IMR-90 (cell line): ENCODE measurements at places on chromosomes 2 and 18.

DNA sequence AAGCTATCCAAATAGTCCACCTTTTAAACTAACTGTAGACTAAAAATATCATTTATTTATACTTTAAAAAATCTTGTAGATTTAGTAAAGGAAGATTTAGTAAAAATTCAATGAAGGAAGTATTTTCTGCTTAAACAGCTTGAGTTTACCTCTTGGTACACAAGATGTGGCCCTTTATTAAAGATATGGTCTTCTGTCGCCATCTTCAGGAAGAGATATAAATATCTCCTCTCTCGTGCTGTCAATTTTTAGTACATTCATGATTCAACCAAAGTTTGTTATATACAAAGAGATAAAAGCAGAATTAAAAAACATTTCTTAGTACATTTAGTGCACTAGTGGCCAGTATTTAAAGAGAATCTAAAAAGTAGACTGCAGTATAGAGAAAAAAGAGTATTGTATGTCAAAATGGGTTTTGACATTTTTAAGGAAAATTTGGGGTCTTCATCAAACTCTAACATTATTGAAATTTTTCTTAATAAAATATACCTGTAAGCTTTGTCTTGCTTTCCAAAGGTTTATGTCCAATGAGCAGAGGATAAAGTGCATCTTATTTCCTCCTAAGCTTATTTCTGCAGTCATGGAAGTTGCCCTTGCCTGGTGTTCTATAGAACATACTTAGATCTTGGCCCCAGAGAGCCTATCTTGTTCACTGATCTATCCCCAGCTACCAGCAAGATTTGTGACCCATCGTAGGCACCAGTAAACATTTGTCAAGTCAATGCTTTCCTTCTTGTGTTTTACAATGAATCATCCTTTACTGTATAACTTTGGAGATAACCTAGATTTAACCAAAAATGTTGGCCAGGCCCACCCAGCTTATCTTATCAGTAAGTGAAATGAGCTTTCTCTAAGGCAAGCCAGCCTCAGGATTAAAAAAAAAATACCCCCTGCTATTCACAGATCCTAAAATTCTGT, 18.5 kb upstream of the EML6 start:
- H3K4me3 ChIP-seq: no peak overlapping the region
- peak; percentile 77 for DNase-seq
- H3K27me3 ChIP-seq: peaks cover 15% of the 10 kb centered on the region

DNA sequence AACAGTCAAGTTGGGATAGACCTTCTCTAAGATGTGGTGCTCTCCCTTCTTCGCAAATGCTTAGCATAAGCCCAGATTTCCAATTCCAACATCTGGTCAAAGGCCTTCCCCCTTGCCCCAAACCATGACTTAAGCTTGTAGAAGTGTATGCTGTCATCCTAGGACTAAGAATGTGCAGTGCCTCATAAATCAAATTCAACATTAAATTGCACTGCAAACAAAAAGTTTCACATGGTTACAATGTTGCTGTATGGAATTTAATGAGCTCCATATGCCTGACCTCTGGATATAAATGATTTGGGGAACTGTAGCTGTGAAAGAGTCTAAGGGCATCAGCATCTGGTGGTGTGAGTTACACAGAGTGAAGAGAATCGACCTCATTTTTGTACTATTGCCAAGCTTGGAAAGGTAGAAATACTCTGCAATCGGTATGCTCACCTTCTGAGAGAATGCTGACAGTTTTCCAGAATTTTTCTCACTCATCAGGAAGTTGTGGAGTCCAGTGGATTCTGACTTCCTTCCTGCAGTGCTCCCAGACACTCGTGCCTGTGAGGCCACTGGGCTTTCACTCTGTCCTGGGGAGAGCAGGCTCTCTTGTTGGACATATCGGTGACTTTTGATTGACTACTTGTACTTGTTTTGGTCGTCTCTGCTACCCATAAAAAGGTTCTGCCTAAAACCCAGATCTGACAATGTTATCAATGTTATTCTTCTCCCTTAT, 40.6 kb downstream of the FASTKD2 start:
- no peak overlapping the region for H3K27ac ChIP-seq
- H3K36me3 ChIP-seq: no peaks in the 10 kb centered on the region; the same call in 1 of the 2 replicates
- no peak overlapping the region for H3K4me3 ChIP-seq
- no peaks in the 10 kb centered on the region for H3K4me1 ChIP-seq

GRCh38 chr2:112147382-112148168, 9.4 kb downstream of the FBLN7 start:
- H3K4me1 ChIP-seq: peaks cover 10% of the 10 kb centered on the region
- no peak overlapping the region for H3K4me3 ChIP-seq
- no peaks in the 10 kb centered on the region for H3K36me3 ChIP-seq
- H3K27me3 ChIP-seq: no peaks in the 10 kb centered on the region

GRCh38 chr2:20052861-20053281, 1.4 kb upstream of the LAPTM4A start:
- peak overlapping the region; percentile 52 for H3K4me3 ChIP-seq
- no peaks in the 10 kb centered on the region for H3K27me3 ChIP-seq
- H3K36me3 ChIP-seq: no peaks in the 10 kb centered on the region
- H3K27ac ChIP-seq: no peak overlapping the region

- H3K36me3 ChIP-seq: no peaks in the 10 kb centered on the region
- no peaks in the 10 kb centered on the region for H3K4me1 ChIP-seq
- H3K27me3 ChIP-seq: no peaks in the 10 kb centered on the region
These were observed 405.8 kb upstream of the FAM98A start for GRCh38 chr2:34004936-34005335.

- H3K27me3 ChIP-seq: no peaks in the 10 kb centered on the region
- no peak overlapping the region for H3K4me3 ChIP-seq
- no peaks in the 10 kb centered on the region for H3K36me3 ChIP-seq
- DNase-seq: no peak
- no peaks in the 10 kb centered on the region for H3K4me1 ChIP-seq
These were observed 257.9 kb downstream of the BCL11A start for GRCh38 chr2:60295636-60295962.

GRCh38 chr18:80046961-80047541, 12.8 kb downstream of the RBFA start:
- DNase-seq: no peak
- no peak overlapping the region for H3K4me3 ChIP-seq
- H3K36me3 ChIP-seq: peaks cover 19% of the 10 kb centered on the region
- no peak overlapping the region for H3K27ac ChIP-seq

DNA sequence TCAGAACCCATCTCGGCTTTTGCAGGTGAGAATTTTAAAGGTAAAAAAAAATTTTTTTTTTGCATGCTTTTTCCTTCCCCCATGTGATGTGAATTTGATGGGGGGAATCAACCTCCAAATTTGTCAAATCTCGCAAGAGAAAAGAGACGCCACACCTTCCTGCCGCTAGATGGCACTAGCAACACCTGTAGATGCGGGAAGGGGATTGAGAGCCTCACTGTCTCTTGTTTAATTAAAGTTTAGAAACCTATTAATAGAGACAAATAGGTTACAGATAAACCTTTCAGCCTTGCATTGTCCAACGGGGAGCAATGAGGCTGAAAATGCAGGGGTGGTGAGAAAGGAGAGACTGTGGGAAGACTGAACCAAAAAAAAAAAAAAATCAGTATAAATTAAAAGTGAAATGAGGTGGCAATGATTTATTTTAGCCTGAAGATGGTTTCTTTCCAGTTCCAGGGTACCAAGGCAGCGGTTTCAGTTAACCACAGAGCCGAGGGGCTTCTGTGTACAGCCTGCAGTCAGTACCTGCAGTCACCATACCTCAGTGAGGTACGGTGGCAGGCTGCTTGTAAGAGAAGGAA, 84.6 kb downstream of the NRP2 start:
- no peaks in the 10 kb centered on the region for H3K27me3 ChIP-seq
- H3K27ac ChIP-seq: no peak overlapping the region

- DNase-seq: no peak
- H3K36me3 ChIP-seq: no peaks in the 10 kb centered on the region
- H3K4me1 ChIP-seq: peaks cover 4% of the 10 kb centered on the region; the same call in 1 of the 2 replicates
- no peaks in the 10 kb centered on the region for H3K27me3 ChIP-seq
These were observed 13.5 kb upstream of the HS6ST1 start for GRCh38 chr2:128332091-128332634.

- peaks cover 12% of the 10 kb centered on the region for H3K4me1 ChIP-seq
- H3K36me3 ChIP-seq: no peaks in the 10 kb centered on the region
- no peak overlapping the region for H3K4me3 ChIP-seq
- H3K27ac ChIP-seq: no peak overlapping the region
These were observed 32.8 kb downstream of the GRHL1 start for GRCh38 chr2:9984217-9984739.

GRCh38 chr2:3216841-3217495, 160.7 kb downstream of the EIPR1 start:
- DNase-seq: no peak
- no peak overlapping the region for H3K27ac ChIP-seq
- no peak overlapping the region for H3K4me3 ChIP-seq

- no peak overlapping the region for H3K4me3 ChIP-seq
- no peaks in the 10 kb centered on the region for H3K27me3 ChIP-seq
- peaks cover 6% of the 10 kb centered on the region for H3K36me3 ChIP-seq
- no peak for DNase-seq
- H3K27ac ChIP-seq: no peak overlapping the region
These were observed 75.8 kb upstream of the WIPF1 start for GRCh38 chr2:174673440-174673839.

GRCh38 chr18:59911600-59911999, 11.8 kb downstream of the PMAIP1 start:
- DNase-seq: no peak
- no peaks in the 10 kb centered on the region for H3K27me3 ChIP-seq
- no peaks in the 10 kb centered on the region for H3K36me3 ChIP-seq

- DNase-seq: peak; percentile 67
- H3K27ac ChIP-seq: peak overlapping the region; percentile 57; the same call in 1 of the 2 replicates
- H3K4me3 ChIP-seq: no peak overlapping the region
- no peaks in the 10 kb centered on the region for H3K36me3 ChIP-seq
- H3K27me3 ChIP-seq: no peaks in the 10 kb centered on the region
These were observed 102.6 kb downstream of the CDK15 start for GRCh38 chr2:201908901-201909300.

DNA sequence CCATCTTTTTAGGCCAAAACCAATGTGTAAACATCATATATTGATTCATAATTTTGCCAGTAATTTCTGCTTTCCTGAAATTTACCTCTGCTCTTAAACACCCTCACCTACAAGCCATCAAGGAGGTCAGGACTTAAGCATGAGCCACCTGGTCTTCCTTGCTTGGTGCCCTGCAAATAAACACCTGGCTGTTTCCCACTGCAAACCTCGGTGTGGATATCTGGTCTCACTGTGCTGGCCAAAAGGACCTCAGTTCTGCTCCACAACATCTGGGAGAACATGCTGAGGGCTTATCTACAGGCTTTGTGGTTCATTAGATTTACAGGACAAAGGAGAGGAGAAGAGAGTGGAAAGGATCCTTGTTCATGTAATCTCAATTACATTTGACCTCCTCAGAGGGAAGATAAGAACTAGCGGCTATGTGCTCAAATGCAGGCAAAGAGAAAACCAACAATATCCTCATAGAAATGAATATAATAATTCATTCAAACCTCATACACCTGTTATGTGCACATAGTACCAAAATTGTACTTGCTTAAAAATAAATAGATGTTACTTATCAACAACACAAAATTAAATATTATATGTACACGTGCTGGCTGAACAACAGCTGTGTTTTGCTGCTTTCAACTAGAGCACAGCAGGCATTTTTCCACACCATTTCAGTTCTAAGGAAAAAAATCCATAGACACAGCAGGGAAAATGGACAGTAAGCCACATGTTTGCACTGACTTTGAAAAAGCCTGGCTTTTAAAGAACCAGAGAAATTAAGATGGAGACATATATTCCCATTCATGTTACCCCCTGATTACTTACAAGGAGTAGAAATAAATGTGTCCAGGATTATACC, 465.1 kb downstream of the LPIN1 start:
- no peaks in the 10 kb centered on the region for H3K4me1 ChIP-seq
- no peak overlapping the region for H3K4me3 ChIP-seq
- no peak for DNase-seq
- no peak overlapping the region for H3K27ac ChIP-seq

- DNase-seq: peak; percentile 30
- peak overlapping the region; percentile 97 for H3K27ac ChIP-seq
- H3K4me1 ChIP-seq: peaks cover 1% of the 10 kb centered on the region; the same call in 1 of the 2 replicates
- no peaks in the 10 kb centered on the region for H3K36me3 ChIP-seq
- peak overlapping the region; percentile 92 for H3K4me3 ChIP-seq
These were observed 756 bp downstream of the ABI2 start for GRCh38 chr2:203328760-203329540.

GRCh38 chr18:58829263-58829662, 35.4 kb upstream of the ZNF532 start:
- no peaks in the 10 kb centered on the region for H3K4me1 ChIP-seq
- peak; percentile 31 for DNase-seq
- H3K36me3 ChIP-seq: no peaks in the 10 kb centered on the region
